ENCODE measurements at places on chromosomes 6 and 20. TPM values are rescaled to one million over a fixed set of nuclear protein-coding genes. Genes with fewer than 3 reads are reported as not detected.
A peak's percentile ranks its signal among the peaks of the same experiment; 100 is the strongest.

Gene RAET1G
- not detected for total RNA-seq

Gene CD24
- total RNA-seq: 1.2 TPM

Gene SLC2A10
- total RNA-seq: 6.4 TPM

Gene SLC44A4
- total RNA-seq: 8.0 TPM

DNA sequence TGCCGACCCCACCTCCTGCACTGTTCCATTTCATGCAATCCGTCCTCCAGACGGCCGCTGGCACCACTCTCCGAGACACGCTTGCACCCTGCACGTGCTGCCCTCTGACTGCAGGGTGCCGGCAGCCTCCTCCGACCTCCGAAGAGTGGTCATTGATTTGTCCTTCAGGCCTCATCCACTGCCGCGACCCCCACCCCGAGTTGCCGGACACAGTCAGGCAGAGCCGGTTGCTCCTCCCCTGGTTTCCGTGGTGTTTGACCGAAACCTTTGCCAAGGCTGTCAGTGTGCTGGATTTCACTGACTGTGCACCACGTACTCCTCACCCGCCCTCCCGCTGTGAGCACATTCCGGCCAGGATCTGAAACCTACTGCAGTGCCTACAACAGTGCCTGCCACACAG lies 156.4 kb upstream of the PDE10A start:
- no peak for DNase-seq
- no peaks in the 10 kb centered on the region for H3K27me3 ChIP-seq
- no peaks in the 10 kb centered on the region for H3K4me1 ChIP-seq
- H3K4me3 ChIP-seq: no peak overlapping the region

DNA sequence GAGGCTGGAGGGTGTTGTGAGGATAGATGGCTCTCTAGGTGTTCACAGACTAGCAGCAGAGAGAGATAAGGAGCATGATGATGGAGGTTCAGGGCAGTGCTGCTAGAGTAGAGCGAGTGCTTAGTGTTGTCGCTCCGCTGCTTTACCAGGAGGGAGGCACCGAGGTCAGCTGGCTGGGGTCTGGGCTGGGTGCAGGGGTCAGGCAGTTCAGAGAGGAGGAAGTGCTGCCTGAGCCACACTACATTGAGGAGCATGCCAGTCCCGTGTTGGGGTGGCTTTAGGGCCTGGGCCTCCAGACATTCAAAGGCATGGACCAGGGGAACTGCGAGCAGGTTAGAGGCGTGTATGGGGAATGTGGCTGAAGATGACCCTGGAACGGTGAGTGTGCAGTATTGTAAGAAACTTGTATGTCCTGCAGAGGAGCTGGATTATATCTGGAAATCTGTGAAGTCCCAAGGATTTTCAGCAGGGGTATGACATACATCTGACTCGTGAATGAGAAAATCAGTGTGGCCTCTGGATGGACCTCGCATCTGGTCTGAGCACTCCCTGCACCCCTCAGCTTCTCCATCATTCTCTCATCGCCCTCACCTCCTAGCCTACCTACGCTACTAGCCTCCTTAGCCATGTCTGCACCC lies 66.9 kb downstream of the IGF2R start:
- H3K27me3 ChIP-seq: no peaks in the 10 kb centered on the region
- peaks cover 7% of the 10 kb centered on the region for H3K4me1 ChIP-seq
- peaks cover 72% of the 10 kb centered on the region for H3K36me3 ChIP-seq
- no peak overlapping the region for H3K4me3 ChIP-seq
- peak overlapping the region; percentile 22 for H3K27ac ChIP-seq

Data from sigmoid colon (tissue), 7 donors.